ENCODE measurements at places on chromosomes 1 and 21. TPM values are rescaled to one million over a fixed set of nuclear protein-coding genes. Genes with fewer than 3 reads are reported as not detected.

The MEX3A gene
- 6.1 TPM for total RNA-seq

The BMP8B gene
- 9.5 TPM for total RNA-seq

The ZNF648 gene
- 0.57 TPM for total RNA-seq

The DFFB gene
- 9.0 TPM for total RNA-seq

The FCRL2 gene
- not detected for total RNA-seq

The IRF6 gene
- total RNA-seq, result 35.2 TPM

The PM20D1 gene
- total RNA-seq, result not detected

The VANGL2 gene
- 1.1 TPM for total RNA-seq

The S100A8 gene
- total RNA-seq, result 1.4 TPM

DNA sequence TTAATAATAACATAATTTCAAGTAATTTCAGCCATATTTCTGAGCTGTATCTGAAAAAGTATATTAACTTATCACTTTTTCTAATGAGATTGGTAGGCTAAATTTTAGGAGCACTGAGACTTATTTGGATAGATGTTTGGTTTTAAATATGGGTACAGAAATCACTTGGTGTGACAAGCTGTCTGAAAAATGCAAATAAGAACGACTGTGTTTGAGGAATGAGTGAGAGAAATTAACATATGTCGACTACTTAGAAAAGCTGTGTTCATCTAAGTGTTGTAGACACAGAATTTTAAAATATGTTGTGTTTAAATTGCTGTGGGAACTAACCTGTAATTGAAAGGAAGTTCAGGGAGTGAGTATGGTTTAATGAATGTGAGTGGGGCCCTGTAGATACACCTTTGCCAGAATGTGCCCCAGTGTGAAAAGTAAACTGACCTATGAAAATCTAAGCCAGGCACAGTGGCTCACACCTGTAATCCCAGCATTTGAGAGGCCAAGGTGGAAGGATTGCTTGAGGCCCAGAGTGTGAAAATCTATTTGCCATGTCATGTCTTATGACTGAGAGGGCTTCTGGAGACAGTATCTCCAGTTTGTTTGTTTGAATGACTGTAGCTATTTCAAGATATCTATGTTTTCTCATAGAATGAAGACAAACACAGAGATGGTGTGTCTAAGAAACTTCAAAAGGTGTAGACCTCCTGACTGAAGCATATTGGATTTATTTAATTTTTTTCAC is 53.8 kb upstream of the LRRC8C start:
- no peaks in the 10 kb centered on the region for H3K27me3 ChIP-seq

DNA sequence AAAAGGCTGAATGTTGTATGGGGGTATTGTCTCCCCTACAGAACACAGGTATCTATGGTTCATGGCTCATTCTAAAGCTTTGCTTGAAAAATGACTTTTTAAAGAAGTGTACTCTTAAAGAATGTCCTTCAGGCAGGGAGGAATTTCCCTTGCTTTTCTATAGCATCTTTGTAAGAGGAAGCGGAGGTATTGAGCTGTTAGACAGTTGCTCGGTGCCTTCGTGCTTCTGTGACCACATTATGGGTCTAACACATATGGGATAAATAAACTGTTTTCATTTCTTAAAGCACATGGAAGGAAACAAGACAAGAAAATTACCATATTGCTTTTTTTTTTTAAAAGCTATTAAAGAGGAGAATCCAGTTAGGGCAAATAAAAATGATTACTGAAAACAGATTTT is 182.9 kb downstream of the NTNG1 start:
- H3K27ac ChIP-seq, result no peak overlapping the region
- H3K36me3 ChIP-seq, result no peaks in the 10 kb centered on the region
- no peak for DNase-seq
- H3K27me3 ChIP-seq, result no peaks in the 10 kb centered on the region
- no peaks in the 10 kb centered on the region for H3K4me1 ChIP-seq

- no peak overlapping the region for H3K27ac ChIP-seq
- H3K4me1 ChIP-seq, result no peaks in the 10 kb centered on the region
- no peak for DNase-seq
- H3K4me3 ChIP-seq, result no peak overlapping the region
- H3K27me3 ChIP-seq, result no peaks in the 10 kb centered on the region
Observed at GRCh38 chr1:87977145-87977544, 648.5 kb downstream of the LMO4 start.

- peak within 1 kb of the TSS; percentile 66 for H3K4me3 ChIP-seq
- peak within 1 kb of the TSS; percentile 63 for H3K27ac ChIP-seq
- no peak for DNase-seq
- H3K4me1 ChIP-seq, result peaks cover 16% of the 10 kb centered on the region
Observed at GRCh38 chr1:25799935-25800702, at the start of gene SELENON. Gene SELENON (plus strand): TSS chr1:25800193. CDS start chr1:25800231, 38 bp downstream.

DNA sequence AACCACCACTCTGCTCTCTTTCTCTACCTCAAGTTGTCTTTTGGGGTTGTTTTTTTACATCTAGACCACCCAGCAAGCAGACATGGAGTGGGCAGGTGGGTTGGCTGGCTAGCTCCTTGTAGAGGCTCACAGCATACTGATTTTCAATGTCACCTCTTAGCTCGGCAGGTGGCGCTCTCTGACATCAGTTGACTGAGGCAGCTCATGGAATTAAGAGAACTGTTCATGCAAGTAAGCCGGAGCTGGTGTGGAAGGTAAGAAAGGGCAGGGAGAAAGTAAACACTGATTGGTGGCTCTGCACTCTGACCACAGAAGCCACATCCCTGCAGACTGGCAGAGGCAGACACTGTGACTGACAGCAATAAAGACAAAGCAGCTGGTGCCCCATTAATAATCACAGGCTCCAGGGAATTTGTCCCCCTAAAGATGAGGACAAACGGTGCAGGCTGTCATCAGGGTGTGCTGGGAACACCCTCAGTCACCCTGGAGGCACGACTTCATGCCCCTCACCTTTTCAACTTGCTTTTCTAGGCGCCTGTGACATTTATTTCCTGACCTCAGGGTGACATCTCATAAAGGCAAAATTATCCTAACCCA is 226.8 kb downstream of the LMX1A start:
- H3K27me3 ChIP-seq, result peaks cover 73% of the 10 kb centered on the region
- H3K36me3 ChIP-seq, result no peaks in the 10 kb centered on the region
- no peak overlapping the region for H3K27ac ChIP-seq
- DNase-seq, result peak; percentile 51
- H3K4me3 ChIP-seq, result no peak overlapping the region

- H3K27me3 ChIP-seq, result no peaks in the 10 kb centered on the region
- no peak overlapping the region for H3K4me3 ChIP-seq
- DNase-seq, result no peak
- no peak overlapping the region for H3K27ac ChIP-seq
- no peaks in the 10 kb centered on the region for H3K36me3 ChIP-seq
Observed at GRCh38 chr21:42574234-42575027, 60.8 kb downstream of the SLC37A1 start.

- H3K27ac ChIP-seq, result peak overlapping the region; percentile 37
- no peaks in the 10 kb centered on the region for H3K36me3 ChIP-seq
- no peak for DNase-seq
- H3K4me1 ChIP-seq, result peaks cover 14% of the 10 kb centered on the region
Observed at GRCh38 chr1:171484760-171485374, 463 bp upstream of the PRRC2C start.

- H3K27me3 ChIP-seq, result no peaks in the 10 kb centered on the region
- H3K4me1 ChIP-seq, result no peaks in the 10 kb centered on the region
- H3K4me3 ChIP-seq, result no peak overlapping the region
- H3K27ac ChIP-seq, result no peak overlapping the region
- no peaks in the 10 kb centered on the region for H3K36me3 ChIP-seq
Observed at GRCh38 chr1:178486100-178487069, 10.4 kb downstream of the CLEC20A start.

- no peaks in the 10 kb centered on the region for H3K36me3 ChIP-seq
- H3K4me3 ChIP-seq, result no peak overlapping the region
- no peak for DNase-seq
- no peak overlapping the region for H3K27ac ChIP-seq
- H3K4me1 ChIP-seq, result no peaks in the 10 kb centered on the region
Observed at GRCh38 chr1:156157506-156157905, 4.1 kb downstream of the SEMA4A start.

- DNase-seq, result no peak
- no peaks in the 10 kb centered on the region for H3K27me3 ChIP-seq
- no peak overlapping the region for H3K4me3 ChIP-seq
Observed at GRCh38 chr1:165637427-165637826, 6.4 kb downstream of the MGST3 start.

DNA sequence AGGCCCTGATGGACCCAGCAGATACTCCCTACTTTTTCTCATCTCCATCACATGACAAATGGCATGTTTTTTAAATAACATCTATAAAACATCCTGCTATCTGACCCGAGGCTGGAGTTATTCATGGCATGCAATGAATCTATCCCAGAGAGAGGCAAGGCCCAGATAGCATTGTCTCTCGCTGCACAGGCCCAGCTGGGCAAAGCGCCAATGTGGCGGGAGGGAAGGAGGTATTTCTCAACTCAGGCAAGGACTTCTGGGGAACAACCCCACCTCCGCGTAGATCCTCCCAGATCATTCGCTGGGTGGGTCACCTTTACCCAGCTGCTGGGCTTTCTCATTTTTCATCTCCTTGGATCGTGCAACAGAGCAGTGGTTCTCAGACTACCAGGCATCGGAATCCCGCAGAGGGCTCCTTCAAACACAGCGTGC is 59.8 kb downstream of the ERG start:
- no peaks in the 10 kb centered on the region for H3K4me1 ChIP-seq
- no peak overlapping the region for H3K27ac ChIP-seq
- no peak for DNase-seq
- H3K27me3 ChIP-seq, result no peaks in the 10 kb centered on the region

GRCh38 chr1:18882486-18882885 is 19.9 kb downstream of the ALDH4A1 start:
- DNase-seq, result no peak
- H3K27me3 ChIP-seq, result no peaks in the 10 kb centered on the region
- no peak overlapping the region for H3K27ac ChIP-seq
- H3K36me3 ChIP-seq, result no peaks in the 10 kb centered on the region
- no peak overlapping the region for H3K4me3 ChIP-seq

GRCh38 chr1:62539028-62539447 is 58.3 kb upstream of the ANGPTL3 start:
- H3K27ac ChIP-seq, result no peak overlapping the region
- no peaks in the 10 kb centered on the region for H3K27me3 ChIP-seq
- DNase-seq, result no peak
- no peaks in the 10 kb centered on the region for H3K4me1 ChIP-seq
- no peak overlapping the region for H3K4me3 ChIP-seq
- no peaks in the 10 kb centered on the region for H3K36me3 ChIP-seq

DNA sequence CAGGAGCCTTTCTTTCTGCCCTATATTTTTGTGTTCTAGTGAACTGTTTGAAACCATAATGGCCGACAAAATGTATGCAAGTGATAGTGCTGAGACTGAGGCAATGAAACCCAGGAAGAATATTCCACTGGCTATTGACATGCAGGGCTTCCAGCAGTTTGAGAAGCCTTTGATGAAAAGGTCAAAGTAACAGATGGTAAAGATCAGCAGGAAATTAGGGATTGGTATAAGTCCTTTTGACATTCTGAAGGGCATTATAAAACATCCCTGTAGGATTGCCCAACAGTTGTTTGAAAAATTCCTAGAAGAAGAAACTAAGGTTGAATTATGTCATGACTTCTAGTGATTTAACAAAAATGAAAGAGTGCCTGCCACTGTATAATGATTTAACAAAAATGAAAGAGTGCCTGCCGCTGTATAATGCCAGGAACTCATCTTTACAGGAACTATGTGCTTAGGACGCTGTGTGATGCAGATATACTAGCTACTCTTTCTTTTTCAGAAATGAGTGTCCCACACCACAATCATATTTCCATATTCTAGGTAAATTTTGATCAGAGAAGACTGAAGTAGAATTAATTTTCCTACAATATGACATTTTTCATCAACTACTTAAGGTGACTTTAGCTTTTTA is 283.9 kb upstream of the ST6GALNAC5 start:
- no peaks in the 10 kb centered on the region for H3K36me3 ChIP-seq
- H3K27ac ChIP-seq, result no peak overlapping the region
- H3K4me3 ChIP-seq, result no peak overlapping the region

- no peak overlapping the region for H3K27ac ChIP-seq
- H3K36me3 ChIP-seq, result no peaks in the 10 kb centered on the region
- no peak overlapping the region for H3K4me3 ChIP-seq
- DNase-seq, result no peak
- no peaks in the 10 kb centered on the region for H3K4me1 ChIP-seq
Observed at GRCh38 chr1:240149484-240150094, 57.9 kb downstream of the FMN2 start.

- H3K27me3 ChIP-seq, result no peaks in the 10 kb centered on the region
- H3K36me3 ChIP-seq, result peaks cover 5% of the 10 kb centered on the region
- H3K4me3 ChIP-seq, result no peak overlapping the region
- no peak overlapping the region for H3K27ac ChIP-seq
Observed at GRCh38 chr1:222592171-222592570, 2.4 kb upstream of the TAF1A start.

GRCh38 chr1:21633992-21634805 is 35.0 kb downstream of the RAP1GAP start:
- no peaks in the 10 kb centered on the region for H3K36me3 ChIP-seq
- DNase-seq, result no peak
- no peak overlapping the region for H3K4me3 ChIP-seq
- no peaks in the 10 kb centered on the region for H3K27me3 ChIP-seq
- H3K27ac ChIP-seq, result no peak overlapping the region
- peaks cover 20% of the 10 kb centered on the region for H3K4me1 ChIP-seq

GRCh38 chr1:179082333-179082998 is 596 bp downstream of the TOR3A start:
- peak overlapping the region; percentile 74 for H3K27ac ChIP-seq
- H3K27me3 ChIP-seq, result no peaks in the 10 kb centered on the region
- no peaks in the 10 kb centered on the region for H3K4me1 ChIP-seq
- H3K4me3 ChIP-seq, result peak overlapping the region; percentile 73
- no peak for DNase-seq
